NCI-H2081 treated with DMSO at 0.1 percent for 48 hours (cell line): ENCODE measurements at places on chromosomes 16 and 17.

DNA sequence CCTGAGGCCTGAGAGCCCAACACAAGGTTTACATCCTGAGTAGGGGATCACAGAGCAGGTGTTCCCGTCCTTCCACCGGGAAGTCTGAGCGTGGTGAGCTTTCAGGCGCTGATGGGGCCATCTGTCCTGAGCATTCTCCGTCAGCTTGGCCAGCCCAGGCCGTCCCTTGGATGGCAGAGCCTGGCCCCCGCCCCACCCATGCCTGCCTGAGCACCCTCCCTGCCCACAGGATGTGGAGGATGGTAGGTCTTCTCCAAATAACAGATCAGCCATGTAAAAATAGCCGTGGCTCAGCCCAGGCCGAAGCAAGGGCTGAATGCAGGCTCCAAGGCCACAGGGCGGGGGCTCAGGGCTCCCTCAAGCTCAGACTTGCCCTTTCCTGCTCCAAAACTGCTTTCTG is 20.2 kb downstream of the SPNS2 start:
- DNase-seq, result no peak

DNA sequence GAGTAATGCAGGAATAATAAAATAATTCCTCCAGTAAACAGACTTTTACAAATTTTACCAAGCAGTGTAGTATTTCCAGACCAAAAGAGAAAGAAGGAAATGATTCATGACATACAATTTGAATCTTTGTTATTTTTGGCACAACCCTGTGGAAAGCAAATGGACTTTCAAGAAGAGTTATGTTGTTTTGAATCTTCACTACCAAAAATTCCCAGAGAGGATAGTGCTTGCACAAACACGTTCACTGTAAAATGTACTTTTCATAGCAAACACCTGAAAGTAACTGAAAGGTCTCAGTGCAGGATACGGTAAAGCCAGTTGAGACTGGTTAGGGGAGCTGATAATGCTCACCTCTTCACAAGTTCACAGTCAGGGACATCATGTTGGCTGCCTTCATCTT is 107.1 kb downstream of the USP22 start:
- DNase-seq, result no peak

GRCh38 chr17:538181-538973 is 176.3 kb downstream of the VPS53 start:
- no peak for DNase-seq

- DNase-seq, result no peak
Observed at GRCh38 chr17:75845058-75845711, 981 bp upstream of the UNC13D start.
